ENCODE measurements at places on chromosomes 5 and 9.
A peak's percentile ranks its signal among the peaks of the same experiment; 100 is the strongest.

GRCh38 chr5:132012371-132013005 lies 1.0 kb upstream of the ACSL6 start:
- peak; percentile 32 for DNase-seq

GRCh38 chr9:37840560-37841194 lies 40.1 kb downstream of the DCAF10 start:
- no peak for DNase-seq

DNA sequence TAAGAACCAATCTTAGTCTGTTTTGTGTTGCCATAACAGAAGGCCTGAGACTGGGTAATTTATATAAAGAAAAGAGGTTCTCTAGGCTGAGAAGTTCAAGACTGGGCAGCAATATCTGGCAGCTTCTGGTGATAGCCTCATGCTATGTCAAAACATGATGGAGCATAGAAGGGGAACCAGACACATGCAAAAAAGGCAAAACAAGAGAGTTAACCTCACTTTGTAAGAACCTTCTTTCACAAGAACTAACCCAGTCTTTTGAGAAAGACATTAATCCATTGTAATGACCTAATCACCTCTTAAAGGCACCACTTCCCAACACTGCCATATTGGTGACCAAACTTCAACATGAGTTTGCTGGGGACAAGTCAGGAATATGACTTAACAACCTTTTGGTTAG lies 37.3 kb downstream of the FSD1L start:
- DNase-seq = no peak

DNA sequence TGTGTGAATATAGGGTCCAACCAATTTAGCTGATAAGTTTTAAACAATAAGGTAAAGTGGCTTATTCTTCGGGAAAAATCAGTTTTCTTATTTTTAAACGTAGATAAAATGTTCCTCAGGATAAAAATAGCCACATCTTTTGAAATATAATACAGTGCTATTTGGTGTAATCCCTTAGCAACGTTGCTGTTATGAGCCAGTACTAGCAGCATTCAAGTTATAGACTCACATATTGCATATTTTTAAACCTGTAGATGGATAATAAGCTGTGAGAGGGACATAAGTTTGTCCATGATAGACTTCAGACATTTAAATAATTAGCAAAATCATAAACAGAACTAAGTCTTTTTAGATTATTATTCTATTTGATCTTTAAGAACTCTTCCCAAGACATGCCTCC lies 6.3 kb downstream of the PDE4D start:
- DNase-seq = no peak

Measured in suprapubic skin (tissue), 4 donors.